ENCODE measurements at places on chromosomes 11 and 22. TPM values are rescaled to one million over a fixed set of nuclear protein-coding genes. Genes with fewer than 3 reads are reported as not detected.

CD3G gene
- total RNA-seq: not detected

CSRP3 gene
- not detected for total RNA-seq

CHST1 gene
- 0.57 TPM for total RNA-seq

TRIM49D1 gene
- total RNA-seq: not detected

UBQLNL gene
- total RNA-seq: not detected

MRPL16 gene
- 87.1 TPM for total RNA-seq

CCDC34 gene
- 24.5 TPM for total RNA-seq

GGTLC2 gene
- total RNA-seq: not detected

VPREB1 gene
- not detected for total RNA-seq

KLHL35 gene
- total RNA-seq: 0.72 TPM

CEP164 gene
- 20.7 TPM for total RNA-seq

DDT gene
- total RNA-seq: 177 TPM

NCF4 gene
- not detected for total RNA-seq

RHOD gene
- total RNA-seq: 14.8 TPM

VPS51 gene
- 94.7 TPM for total RNA-seq

DGCR6 gene
- 2.2 TPM for total RNA-seq

IFTAP gene
- 22.4 TPM for total RNA-seq

GLB1L2 gene
- total RNA-seq: 2.4 TPM

NXPE1 gene
- not detected for total RNA-seq

MAFF gene
- 5.8 TPM for total RNA-seq

C22orf15 gene
- total RNA-seq: 0.81 TPM

SPON1 gene
- 0.22 TPM for total RNA-seq
